ENCODE measurements at places on chromosomes 2 and 18.

DNA sequence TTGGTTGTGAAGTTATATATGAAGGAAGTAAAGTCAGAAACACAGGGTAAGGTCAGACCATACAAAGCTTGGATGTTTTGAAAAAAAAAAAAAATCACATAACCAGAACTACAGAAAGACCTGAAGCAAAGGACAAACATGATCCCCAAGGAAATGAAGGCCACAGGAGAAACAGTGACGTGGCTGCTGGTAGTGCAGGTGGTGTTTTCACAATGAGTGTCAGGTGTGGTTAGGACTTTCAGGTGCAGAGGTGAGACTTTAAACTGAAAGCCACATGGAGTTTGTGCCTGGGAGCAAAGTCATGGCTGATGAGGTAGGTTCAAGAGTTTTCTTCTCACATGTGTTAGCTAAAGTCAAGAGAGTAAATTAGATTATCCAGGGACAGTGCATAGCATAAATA, 270.7 kb downstream of the PIEZO2 start:
- no peak for DNase-seq

- DNase-seq = no peak
These were observed 198.2 kb downstream of the PRKCE start for GRCh38 chr2:45849491-45850283.

DNA sequence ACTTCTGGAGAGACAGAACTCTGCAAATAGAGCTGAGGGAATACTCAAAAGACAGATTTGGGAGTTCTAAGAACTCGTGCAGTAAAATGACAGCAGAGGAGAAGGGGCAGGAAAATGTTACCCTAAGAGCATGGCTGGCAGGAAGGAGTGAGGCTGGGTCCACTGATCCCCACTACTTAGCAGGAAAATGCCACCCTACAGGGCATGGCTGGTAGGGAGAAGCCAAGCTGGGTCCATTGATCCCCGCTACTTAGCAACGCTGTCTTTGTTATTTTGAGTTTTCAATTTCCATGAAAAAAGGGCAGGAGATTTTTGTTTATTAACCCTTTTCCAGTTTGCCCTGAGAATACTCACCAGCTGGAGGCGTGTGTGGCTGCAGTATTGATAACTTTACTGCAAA, 100.3 kb upstream of the TMEM200C start:
- DNase-seq = no peak

GRCh38 chr18:36468161-36468560, 170.6 kb downstream of the FHOD3 start:
- DNase-seq = no peak

GRCh38 chr2:67400560-67401485, 3.7 kb downstream of the ETAA1 start:
- DNase-seq = no peak

- no peak for DNase-seq
These were observed 179.0 kb downstream of the ASXL3 start for GRCh38 chr18:33757037-33757436.

DNA sequence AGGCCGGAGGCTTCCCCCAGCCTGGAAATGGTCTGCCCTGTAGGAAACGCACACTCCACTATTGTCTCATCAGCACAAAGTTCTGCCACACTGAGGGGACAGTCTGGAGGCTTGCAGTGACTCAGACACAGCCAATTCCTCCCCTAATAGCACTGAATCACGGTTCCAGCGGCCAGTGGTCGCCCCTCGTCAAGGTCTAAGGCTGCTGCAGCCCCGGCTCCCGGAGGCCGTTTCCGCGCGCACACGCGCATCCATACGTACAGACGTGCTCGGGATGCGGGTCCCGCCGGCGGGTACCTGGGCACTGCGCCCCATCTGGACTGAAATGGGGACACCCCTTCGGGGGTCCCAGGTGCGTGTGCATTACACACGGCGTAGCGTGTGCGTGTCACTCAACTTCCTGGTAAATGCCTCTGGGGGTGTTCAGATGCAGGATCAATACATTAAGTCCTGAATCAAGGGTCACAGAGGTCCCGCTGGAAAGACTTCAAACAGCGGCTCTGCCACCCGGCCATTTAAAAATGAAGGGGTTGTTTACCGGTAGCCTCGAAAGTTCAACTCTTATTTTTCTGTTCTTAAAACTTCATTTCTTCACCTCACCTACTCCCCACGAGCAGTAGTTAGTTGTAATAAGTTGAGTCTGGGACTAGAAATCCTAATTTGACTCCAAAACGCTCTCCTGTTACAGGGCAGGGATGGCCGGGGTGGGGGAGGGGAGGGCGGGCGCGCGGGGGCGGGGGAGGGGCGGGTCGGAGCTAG, 572 bp upstream of the ZNF516 start:
- peak; percentile 92 for DNase-seq

DNA sequence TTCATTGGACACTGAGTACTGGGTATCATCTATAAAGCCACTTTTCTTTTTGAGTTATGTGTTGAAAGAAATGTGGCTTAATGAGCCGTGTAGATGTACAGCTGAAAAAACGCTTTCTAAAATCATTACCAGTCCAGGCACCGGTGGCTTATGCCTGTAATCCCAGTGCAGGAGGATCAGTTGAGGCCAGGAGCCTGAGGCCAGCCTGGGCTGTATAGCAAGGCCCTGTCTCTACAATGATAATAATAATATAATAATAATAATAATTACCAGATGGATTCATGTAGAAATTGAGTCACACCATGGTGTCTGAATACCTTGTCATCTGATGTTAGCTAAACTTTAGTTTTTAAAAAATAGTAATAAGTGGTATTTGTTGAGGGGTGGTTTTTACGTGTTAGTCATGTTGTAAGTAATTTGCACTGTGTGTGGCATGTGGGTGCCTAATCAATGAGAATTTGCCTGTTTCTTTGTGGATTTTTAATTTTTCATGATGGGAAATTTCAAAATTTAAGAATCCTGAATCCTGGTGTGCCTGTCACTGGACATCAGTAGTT, 30.1 kb downstream of the NCK2 start:
- no peak for DNase-seq

DNA sequence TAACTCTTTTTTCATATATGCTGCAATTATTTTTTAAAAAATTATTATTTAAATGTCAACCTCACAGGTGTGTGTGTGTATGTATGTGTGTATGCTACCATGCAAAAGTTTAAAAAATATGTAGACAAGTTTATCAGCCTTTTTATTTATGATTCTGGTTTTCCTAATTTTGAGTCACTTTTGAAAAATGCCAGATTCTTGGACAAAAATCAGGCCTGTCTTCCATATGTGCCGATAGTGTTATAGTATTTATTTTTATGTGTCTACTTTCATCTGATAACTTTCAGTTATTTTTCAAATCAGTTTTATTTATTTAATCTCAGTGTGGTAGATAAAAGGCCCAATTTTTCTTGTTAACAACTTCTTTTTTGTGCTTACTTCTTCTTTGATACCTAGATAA, 176.2 kb downstream of the RDH14 start:
- DNase-seq = no peak

DNA sequence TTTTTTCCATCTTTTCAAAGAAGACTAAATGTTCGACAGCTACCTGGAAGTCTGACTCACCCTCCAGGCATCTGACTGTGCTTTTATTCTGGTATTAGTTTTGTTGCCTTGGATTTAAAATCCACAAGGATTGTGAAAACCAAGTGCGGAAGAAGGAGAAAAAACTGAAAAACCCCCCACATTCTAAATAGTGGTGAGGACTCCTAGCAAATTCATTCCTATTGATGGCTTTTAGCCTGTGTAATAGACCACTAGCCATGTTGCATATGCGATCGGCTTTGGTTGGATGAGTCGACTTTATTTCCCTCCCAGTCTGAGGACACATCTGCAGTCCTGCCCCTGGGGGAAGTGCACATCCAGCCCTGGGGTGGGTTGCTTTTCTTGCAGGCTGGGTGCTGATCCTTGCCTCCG, 16.9 kb downstream of the LDLRAD4 start:
- no peak for DNase-seq

DNA sequence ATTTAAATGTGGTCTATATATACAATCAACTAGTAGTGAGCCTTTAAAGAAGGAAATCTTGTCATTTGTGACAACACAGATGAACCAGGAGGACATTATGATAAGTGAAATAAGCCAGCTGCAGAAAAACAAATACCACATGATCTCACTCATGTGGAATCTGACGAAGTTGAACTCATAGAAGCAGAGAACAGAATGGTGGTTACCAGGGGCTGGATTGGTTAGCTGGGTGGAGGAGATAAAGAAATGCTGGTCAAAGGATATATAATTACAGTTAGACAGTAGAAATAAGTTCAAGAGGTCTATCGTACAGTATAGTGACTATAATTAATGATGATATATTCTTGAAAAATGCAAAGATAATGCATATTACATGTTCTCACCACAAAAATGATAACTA, 267.9 kb downstream of the FBXO15 start:
- no peak for DNase-seq

DNA sequence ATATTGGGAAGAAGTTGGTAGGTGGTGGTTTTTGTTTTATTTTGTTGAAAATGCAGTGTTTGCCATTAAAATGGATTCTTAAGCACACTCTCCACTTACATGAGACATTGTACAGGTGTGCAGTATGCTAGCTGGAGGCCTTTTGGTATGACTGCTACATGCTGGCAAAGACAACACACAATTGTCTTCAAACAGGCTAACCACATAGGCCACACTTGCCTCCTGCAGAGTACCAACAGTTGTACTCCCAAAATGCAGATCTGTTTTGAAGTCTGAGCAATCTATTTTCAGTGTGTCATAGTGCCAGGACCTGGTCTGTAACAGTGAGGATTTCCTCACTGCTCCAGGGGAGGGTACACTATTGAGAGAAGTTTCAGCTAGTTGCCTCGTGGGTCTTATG, 213.6 kb downstream of the ZRANB3 start:
- no peak for DNase-seq

DNA sequence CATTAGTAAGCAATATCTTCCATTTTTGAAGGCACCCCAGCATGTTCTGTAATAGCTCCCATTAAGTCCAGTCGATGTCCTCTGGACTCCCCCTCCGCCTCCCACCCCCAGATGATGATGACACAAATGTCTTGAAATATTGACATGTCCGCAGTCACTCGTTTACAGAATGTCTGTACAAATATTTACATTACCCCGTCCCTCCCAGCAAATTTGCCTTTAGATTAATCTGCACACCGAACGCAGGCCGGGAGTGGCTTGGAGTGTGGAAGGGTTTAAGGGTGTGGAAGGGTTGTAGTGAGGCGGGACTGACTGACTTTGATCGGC, 853 bp upstream of the OSBPL6 start:
- DNase-seq = no peak

- no peak for DNase-seq
These were observed 2.1 kb downstream of the GREB1 start for GRCh38 chr2:11535899-11536344.

DNA sequence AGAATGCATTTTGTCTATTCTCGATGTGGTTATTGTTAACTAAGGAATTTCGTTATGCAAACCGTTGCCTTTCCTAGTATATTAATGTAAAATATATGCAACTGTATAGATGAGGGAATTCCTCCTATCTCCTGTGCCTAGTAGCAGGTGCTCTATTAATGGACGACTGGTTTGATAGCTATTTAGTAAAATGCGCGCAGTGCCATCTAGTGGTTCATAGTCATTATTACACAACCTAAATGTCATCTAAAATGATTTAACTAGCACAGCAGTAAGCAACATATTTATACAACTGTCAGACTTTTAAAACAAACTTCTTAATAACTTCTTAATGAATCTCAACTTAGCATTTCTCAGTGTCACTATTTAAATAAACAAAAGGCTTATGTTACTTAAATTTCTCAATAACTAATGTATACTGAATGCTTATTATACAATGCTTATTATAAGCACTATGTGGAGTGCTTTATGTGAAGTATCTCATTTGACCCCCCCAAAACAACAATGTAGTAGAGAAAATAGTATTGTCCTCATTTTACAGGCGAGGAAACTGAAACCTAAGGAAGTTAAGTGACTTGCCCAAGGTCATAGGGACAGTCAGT, 77.9 kb downstream of the DTNA start:
- DNase-seq = peak; percentile 18

GRCh38 chr2:19990416-19990728, 467 bp upstream of the WDR35 start:
- no peak for DNase-seq
